Central memory CD8-positive, alpha-beta T cell (primary cell): ENCODE measurements at places on chromosomes 4 and X.

- no peak for DNase-seq
Measured at GRCh38 chrX:9416562-9417348, 48.1 kb upstream of the TBL1X start.

GRCh38 chr4:162770761-162771490, 395.8 kb downstream of the NAF1 start:
- DNase-seq: no peak

- DNase-seq: no peak
Measured at GRCh38 chrX:24879679-24880078, 136.1 kb downstream of the ARX start.

GRCh38 chrX:43500246-43500645, 155.9 kb upstream of the MAOA start:
- no peak for DNase-seq

GRCh38 chr4:80370635-80371034, 35.1 kb downstream of the CFAP299 start:
- DNase-seq: no peak

- DNase-seq: no peak
Measured at GRCh38 chr4:3135155-3136011, 60.9 kb downstream of the HTT start.

DNA sequence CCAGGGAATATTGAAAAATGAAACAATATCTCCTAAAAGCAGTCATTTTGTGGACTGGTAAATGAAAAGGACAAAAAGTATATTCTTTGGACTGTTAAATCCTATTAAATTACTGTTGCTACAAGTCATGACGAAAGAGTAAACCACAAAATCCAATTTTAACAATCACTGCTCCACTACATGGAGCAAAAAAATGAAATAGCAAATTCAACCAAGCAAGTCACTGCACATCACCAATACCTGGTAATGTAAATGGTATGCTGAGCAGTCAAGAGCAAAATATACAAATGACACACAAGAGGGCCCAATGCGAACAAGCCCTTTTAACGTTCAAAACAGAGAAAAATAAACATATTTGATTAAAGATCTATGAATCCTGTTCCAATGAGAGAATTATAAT, 126.2 kb downstream of the KLHL13 start:
- no peak for DNase-seq

DNA sequence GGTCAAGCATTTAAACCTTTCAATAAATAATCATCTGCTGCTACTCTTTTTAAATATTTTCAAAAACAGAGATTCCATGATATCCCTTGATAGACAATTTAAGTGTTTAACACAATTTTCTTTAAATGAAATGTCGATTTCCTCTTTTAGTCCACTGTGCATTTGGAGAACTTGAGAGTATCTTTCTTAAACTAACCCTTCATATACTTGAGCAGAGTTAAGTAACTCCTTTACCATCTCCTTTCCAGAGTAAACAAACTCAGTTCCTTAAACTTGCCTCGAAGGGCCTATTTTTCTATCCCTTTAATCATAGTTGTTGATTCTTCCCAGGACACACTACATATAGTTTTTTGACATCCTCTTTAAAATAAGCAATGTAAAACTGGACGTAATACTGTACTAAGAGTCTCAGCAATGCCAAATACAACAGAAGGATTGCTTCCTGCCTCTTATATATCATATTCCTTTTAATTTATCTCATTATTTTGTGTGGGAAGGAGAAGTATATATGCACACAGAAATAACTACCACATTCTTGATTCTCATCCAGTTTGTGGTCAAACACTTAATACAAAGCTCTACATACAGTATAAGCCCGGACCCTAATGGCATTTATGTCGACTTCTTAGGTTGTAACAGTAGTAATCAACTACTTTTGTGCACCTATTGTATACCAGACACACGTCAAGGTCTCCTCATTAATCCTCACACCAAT, 22.8 kb downstream of the RAB28 start:
- no peak for DNase-seq

DNA sequence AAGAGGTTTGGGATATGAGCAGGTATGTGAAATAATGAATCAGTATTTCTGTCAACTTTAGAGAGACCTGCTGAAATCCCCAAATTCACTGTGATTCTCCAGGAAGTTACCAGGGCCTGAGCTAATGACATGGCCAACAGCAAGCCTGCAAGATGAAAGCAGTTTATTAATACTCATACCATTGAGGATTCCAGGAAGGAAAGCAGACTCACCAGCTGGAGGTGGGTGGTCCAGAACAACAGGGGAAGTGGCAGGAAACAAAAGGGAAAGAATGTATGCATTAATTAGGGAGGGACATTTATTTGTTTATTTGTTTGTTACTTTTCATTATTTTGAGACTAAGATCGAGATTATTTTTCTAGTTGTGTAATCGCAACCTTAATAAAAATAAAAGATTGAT, 196.6 kb upstream of the AGA start:
- DNase-seq: no peak

DNA sequence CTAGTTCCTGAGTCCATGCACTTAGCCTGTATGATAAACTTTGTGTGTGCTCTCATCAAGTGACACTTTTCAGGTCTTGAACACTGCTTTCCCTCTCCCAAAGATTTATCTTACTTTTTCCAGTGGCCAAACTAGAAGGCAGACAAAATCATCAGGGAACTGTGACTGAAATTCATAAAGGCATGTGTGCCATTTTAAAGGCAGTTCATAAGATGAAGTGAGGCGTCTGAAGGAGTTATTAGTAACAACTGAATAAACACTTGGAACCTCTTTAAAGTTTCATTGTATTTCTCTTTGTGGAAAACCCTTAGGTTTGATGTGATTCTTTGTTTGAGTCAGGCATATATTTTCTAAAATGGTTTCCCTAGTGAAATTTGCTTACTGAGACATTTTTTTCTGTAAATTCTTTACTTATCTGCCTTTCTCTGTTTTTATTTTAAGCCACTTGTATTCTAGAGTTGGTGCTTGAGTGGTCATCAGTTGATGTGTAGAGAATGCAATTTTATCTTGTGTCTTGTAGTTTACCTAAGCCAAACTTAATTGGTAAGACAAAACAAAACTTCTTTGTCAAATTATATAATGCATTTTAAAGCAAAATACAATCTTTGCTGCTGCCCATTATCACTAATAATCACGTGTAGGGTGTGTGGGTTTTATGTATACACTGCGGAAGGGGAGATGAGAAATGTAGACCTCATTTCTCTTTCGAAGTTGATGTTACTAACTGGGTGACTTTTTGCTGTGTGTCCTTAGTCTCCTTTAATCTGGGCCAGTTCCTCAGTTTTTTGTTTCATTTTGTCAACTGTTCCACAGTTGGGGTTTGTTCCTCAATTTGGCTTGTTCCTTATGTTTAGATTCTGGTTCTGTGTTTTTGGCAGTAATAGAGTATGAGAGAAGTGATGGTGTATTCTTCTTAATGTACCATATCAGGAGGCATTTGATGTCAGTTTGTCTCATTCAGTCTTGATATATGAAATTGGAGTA, 56.8 kb downstream of the RBPJ start:
- no peak for DNase-seq

GRCh38 chr4:87423317-87424098, 1.1 kb downstream of the NUDT9 start:
- DNase-seq: no peak

DNA sequence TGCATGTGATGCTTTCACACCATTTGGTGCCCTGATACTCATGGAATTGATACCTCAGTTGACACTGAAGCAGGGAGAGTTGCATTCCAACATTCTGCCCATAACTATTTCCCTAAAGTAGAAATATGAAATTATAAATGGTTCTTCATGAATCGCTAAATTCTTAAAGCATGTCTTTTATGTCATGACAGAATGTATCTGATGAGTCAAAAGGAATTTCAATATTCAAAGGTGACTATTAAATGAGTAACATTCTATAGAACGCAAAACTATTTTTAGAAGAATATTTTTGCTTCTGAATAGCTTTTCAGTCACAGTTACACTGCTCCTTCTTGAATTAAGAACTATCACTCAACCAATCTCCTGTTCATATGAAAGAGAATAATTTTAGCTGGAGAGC, 152.8 kb downstream of the ADGRA3 start:
- no peak for DNase-seq

DNA sequence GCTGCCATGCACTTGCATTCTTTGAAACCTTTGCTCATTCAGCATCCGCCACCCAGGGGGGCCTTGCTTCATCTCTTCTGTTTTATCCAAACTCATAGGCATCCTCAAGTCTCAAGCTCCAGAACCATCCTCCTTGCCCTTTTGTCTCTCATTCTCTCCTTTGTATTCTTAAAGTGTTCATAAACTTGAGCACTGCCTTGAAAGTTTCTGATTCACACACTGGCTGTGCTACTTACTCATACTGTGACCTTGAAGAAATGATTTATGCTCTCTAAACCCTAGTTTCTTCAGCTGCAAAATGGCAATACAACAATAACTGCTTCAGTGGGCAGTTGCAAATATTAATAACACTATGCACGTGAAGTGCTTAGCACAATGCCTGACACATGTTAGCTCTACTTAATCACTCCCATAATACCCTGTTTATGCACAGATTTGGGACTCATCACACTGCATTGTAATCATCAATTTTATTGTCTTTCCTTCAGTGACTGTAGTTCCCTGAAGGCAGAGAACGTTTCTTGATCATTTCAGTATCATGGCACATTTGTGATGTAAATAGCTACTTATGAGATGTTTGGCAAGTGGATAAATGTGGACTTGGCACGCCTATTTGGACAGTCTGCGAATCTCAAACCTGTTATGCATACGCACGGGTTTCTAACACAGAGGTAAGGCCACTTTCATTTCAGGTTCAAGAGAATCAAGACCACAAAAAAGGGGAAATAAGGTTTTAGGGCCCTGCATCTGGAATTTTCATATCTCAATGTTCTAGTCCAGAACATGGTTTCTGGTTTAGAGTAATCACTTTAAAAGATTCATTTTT, 291.0 kb downstream of the LDB2 start:
- no peak for DNase-seq

- DNase-seq: no peak
Measured at GRCh38 chr4:75135068-75135825, 202.3 kb downstream of the PARM1 start.

- DNase-seq: no peak
Measured at GRCh38 chr4:15920723-15921591, 17.6 kb downstream of the FGFBP1 start.

DNA sequence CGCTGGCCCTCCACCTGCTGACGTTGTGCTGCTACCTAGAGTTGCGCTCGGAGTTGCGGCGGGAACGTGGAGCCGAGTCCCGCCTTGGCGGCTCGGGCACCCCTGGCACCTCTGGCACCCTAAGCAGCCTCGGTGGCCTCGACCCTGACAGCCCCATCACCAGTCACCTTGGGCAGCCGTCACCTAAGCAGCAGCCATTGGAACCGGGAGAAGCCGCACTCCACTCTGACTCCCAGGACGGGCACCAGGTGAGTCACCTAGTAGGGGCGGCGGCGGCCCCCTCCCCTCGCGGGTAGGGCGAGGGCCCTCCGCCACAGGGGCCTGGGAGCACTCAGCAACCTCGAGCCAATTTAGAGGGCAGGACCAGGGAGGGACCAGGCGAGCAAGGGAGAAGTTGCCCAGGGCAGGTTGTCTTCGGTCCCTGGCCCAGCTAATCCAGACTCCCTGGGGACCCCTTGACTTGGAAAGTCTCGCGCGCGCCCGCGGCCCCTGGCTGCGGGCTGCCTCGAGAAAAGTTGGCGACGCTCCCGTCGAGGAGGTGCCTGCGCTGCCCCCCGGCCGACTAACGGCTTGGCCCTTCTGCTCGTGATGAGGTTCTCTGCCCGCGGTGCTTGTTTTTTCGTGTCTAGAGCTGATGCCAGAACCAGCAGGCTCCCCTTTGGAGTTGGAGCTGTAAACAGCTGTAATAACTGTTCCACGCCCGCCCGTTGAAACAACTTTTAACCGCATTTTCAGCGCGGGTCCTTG, 717 bp downstream of the EDA start:
- no peak for DNase-seq

DNA sequence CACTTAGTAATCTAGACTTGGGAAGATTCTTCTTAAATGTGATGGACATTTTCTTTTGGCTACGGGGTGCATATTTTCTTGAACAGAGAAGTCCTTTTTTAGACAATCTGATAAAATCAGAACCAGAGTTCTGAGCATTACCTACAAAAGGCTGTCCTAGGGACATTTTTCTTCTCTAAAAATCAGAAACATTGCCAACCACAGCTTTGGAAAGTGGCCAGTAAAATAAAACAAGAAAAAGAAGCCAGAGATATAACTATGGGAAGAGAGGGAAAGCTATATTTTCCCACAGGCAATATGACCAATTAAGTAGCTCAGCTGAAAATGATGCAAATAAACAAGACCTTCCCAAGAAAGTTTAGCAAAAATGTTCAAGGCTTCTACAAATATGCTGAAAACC, 55.9 kb downstream of the MXRA5 start:
- no peak for DNase-seq

- no peak for DNase-seq
Measured at GRCh38 chrX:154036513-154036912, 16.8 kb upstream of the IRAK1 start.

- no peak for DNase-seq
Measured at GRCh38 chrX:13307041-13307440, 12.8 kb downstream of the ATXN3L start.
